ENCODE measurements at places on chromosomes 1 and 21.

- DNase-seq, result no peak
Measured at GRCh38 chr1:107787299-107787698, 177.7 kb downstream of the VAV3 start.

GRCh38 chr1:154550657-154551056 is 7.8 kb downstream of the UBE2Q1 start:
- no peak for DNase-seq

- DNase-seq, result peak; percentile 59
Measured at GRCh38 chr1:185404291-185404690, 87.2 kb upstream of the IVNS1ABP start.

DNA sequence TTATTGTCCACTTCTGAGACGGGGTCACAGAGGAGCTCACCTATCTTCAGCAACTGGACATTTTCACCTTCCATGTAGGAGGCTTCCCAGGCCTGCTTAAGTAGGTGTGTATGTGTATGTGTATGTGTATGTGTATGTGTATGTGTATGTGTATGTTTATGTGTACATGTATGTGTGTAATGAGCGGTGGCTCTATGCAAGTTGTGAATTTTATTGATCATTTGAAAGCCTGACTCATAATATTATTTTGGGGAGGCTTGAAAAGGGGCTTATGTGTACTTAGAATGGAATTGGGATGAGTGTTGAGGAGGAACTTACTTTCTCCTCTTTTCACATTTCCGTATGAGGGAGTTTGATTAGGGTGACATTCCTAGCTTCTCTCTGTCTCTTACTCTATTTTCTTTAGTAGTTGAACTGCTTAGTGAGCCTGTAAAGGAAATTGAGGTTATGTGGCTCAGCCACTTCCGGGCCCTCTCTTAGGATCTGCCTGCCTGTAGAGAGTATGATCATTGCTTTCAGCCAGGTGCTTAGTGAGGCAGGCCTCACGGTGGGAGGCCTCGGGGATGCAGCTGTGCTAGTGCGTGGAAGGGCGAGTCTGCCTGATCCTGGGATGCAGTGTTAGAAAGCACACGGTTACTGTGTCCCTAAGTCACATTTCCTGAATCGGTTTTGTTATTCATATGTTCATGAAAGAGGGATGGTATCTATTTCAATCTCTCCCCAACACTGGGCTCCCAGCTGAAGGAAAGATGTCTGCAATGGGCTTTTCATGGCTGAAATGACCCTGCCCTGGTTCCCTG is 61.0 kb downstream of the IER5 start:
- DNase-seq, result no peak

- DNase-seq, result no peak
Measured at GRCh38 chr1:178485541-178485981, 11.2 kb downstream of the CLEC20A start.

DNA sequence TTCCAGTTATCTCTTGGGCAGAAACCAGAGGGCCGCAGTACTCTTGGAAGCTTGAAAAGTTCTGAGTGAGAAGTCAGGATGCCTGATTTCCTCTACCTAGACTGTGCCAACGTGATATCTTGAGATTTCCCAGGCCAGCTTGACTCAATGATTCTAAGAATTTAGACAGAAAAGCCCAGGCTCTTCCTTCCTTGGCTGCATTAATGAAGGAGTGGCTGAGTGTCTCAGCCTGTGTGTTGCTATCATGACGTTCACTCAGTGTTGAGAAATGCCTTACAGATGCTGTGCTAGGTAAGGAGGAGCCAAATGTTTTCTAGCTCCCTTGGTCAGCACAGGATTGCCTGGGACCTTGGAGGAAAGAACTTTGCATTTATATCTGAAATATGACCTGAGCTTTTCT is 454.1 kb upstream of the USP24 start:
- peak; percentile 99 for DNase-seq

All from fibroblast of the aortic adventitia (primary cell).